Fibroblast of villous mesenchyme (primary cell): ENCODE measurements at places on chromosomes 7 and 10. TPM values are rescaled to one million over a fixed set of nuclear protein-coding genes. Genes with fewer than 3 reads are reported as not detected.

AKR1C4 gene
- not detected in 2 replicates for total RNA-seq

FAM25C gene
- total RNA-seq = not detected in 2 replicates

MSMB gene
- total RNA-seq = not detected in 2 replicates

FBXL13 gene
- 1.3 and 2.2 TPM in 2 replicates for total RNA-seq

TBX20 gene
- 1.3 and 2.6 TPM in 2 replicates for total RNA-seq

CFTR gene
- 0.43 and 0.64 TPM in 2 replicates for total RNA-seq

SPDYE11 gene
- not detected in 2 replicates for total RNA-seq

RGR gene
- not detected in 2 replicates for total RNA-seq

BICC1 gene
- total RNA-seq = 39.3 and 47.7 TPM in 2 replicates
